ENCODE measurements at places on chromosomes 11 and 22.

GRCh38 chr11:2713661-2714462 is 14.1 kb upstream of the KCNQ1OT1 start:
- no peak for DNase-seq

DNA sequence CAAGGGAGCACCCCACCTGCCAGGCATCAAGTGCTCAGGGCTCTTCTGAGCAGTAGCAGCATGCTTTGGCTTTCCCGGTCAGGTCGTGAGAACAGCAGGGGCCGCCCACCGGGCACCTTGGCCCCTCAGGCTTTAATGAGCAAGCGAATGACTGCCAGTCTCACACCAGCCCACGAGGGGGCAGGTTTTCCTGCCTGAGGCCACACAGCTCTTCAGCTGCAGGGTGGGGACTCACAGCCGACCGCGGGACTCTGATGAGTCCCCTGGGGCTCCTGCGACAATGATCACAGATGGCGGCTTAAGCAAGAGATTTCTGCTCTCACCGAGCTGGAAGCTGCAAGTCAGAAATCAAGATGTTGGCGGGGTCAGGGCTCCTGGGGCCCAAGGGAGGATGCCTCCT is 14.3 kb upstream of the FGF19 start:
- DNase-seq = peak; percentile 92

DNA sequence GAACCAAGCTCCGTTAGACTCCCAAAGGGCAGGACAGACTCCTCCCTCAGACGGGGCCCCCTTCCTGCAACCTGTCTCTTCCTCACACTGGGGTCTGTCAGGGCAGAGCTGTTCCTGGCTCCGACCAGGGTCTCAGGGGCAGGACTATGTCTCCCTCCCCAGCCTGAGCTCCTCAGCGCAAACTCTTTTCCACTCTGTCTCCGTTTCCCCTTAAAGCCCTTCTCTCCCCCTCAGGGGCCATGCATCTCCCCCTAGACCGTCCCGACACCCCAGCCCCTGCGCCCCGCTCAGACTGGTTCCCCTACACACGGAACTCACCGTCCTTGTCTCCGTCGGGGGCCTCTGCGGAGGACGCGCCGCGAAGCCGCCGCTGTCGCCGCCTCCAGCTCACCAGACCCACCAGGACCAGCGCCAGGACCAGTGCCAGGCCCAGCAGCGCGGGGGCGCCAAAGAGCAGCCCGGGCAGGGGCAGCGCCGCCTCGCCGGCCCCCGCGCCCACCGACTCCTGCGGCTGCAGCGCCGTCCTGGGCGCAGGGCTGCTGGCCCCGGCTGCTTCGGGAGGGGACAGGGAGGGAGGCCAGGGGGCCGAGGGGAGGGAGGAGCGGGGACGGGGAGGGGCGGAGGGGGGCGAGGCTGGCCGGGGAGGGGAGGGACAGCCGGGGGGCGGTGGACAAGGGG is 684 bp downstream of the TNFRSF13C start:
- DNase-seq = peak; percentile 88

- DNase-seq = no peak
Observed at GRCh38 chr22:21766691-21767462, 31.3 kb upstream of the YPEL1 start.

DNA sequence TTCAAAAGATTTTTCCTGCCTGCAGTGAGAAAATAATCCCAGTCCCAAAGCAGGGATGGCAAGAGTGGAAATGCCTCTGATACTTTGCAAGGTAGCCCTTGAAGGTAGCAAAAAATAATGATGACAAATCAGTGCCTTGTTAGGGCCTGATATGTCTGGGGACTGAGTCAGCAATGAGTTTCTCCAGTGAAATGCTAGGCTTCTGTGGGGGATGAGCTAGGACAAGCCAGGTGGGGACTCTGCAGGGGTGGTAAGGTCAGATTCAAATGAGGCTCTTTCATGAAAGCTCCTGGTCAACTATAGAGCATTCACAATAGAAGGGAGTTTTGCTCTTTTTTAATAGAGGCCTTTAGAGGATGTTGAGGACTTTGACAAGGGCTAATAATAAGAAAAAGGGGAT is 77.7 kb downstream of the ME3 start:
- DNase-seq = no peak

GRCh38 chr22:36925388-36926290 is 12.2 kb downstream of the CSF2RB start:
- DNase-seq = no peak

DNA sequence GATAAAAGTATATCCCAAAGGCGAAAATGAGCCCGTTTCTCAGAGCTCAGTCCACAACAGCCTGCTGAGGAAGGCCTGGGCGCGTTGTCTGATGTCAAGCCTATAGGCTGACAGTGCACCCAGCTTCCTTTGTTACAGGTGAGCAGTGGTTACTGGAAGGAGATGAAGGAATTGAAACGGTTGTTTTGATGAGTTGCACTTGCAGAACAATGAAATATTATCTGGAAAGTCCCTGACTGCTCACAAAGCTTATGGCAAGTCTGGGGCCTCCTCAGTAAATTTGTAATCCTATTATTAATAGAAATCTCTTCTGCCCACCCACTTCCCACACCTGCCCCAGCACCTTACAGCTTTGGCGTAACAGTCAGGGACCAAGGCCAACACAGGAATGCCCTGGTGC is 77.8 kb downstream of the C11orf91 start:
- DNase-seq = no peak

DNA sequence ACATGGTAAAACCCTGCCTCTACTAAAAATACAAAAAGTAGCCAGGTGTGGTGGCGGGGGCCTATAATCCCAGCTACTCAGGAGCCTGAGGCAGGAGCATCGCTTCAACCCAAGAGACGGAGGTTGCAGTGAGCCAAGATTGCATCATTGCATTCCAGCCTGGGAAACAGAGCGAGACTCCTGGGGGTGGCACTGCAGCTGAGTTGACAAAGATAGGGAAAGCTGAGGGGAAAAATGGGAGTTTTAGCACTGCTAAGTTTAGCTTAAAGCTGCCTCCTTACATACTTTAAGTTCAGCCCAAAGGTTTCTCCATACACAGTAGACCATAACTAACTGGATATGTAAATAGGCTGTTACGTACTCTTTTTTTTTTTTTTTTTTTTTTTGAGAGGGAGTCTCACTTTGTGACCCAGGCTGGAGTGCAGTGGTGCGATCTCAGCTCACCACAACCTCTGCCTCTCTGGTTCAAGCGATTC is 9.0 kb upstream of the USP28 start:
- no peak for DNase-seq

DNA sequence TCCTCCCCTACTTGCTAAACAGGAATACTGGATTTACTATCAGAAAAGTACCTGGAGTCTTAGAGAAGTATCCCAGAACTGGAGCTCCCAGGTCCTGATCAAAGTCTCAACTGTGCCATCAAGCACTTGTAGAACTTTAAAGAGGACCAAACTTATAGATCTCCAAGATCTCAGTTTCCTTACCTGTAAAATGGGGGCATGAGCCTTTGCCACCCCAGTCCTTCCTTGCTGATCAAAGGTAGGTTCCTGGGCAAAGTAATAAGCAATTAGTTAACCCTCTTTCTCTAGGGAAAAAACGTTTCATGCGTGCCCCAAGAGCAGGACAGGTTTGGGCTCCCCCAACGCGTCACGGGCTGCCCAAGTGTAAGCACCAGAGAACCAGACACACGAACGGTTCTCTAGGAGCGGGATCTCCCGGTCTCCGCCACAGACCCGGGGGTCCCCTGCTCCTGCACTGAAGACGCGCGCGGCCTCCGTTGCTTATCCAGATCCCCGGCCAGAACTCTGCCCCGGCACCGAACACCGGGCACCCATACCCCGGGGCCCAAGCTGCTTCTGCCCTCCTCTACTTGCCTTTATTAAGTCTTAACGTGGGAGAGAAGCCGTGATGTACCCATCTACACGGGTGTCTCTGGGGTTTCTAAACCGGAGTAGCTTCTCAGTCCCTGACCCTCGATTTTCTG is 505 bp downstream of the ZNF214 start:
- DNase-seq = peak; percentile 44

DNA sequence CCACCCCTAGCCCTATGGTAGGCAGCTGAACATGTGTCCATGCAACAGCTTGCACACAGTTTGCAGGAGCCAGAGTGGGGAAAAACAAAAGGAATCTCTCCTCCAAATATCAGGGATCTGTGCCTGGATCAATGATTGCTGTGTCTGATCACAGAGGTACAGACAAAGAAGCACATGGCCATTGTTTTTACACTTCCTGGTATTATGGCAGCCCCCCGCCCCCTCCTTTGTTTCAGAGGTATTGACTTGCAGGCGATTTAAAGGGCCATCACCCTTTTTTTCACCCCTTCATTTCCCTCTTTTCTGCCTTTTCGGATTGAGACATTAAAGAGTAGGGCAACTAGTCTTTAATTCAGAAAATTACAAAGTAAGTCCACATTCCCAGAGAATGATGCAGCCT is 453.0 kb upstream of the LUZP2 start:
- DNase-seq = peak; percentile 32

DNA sequence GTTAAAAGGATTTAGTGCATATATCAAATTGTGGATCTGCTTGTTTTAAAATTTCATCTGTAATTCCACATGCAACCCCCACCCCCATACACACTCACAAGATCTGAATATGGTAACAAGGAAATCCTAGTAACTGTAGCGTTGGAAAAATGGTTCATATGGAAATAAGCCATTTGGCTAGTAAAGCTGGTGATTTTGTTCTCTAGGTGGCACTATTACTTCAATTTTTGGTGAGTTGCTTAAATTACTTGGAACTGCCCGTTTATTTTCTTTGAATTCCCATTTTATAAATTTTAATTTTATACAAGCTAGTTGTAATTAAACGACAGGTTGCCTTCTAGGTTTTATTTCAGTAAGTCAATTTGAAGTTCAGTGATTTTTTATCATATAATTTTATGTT is 5.3 kb downstream of the BDNF start:
- DNase-seq = no peak

- DNase-seq = no peak
Observed at GRCh38 chr11:94630221-94630620, 63.1 kb downstream of the PIWIL4 start.

- no peak for DNase-seq
Observed at GRCh38 chr11:87059596-87060390, 22.1 kb downstream of the TMEM135 start.

DNA sequence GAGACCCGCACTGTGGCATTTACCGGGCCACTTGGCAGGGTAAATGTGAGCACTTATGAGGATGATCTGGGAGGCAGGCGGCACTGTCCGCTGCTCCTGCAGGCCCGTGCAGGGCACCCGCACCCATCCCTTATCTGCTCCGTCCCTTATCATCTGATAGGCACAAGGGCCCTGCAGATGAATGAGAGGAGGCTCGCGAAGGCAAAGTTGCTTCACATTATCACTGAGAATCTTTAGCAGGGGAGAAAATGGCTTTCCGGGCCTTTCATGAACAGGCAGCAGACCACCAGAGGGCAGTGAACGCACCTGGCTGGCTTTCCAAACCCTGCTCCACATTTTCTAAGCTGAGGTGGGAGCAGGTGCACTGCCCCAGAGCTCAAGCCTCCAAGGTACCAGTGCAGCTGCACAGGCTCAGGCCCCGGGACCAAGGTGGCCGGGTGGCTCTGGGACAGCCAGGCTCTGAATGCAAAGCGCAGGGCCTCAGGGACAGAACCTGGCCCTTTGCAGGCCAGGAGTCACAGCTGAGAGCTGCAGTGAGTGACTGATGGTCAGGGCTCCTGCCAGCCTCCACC is 165.6 kb downstream of the SHANK2 start:
- DNase-seq = peak; percentile 78

DNA sequence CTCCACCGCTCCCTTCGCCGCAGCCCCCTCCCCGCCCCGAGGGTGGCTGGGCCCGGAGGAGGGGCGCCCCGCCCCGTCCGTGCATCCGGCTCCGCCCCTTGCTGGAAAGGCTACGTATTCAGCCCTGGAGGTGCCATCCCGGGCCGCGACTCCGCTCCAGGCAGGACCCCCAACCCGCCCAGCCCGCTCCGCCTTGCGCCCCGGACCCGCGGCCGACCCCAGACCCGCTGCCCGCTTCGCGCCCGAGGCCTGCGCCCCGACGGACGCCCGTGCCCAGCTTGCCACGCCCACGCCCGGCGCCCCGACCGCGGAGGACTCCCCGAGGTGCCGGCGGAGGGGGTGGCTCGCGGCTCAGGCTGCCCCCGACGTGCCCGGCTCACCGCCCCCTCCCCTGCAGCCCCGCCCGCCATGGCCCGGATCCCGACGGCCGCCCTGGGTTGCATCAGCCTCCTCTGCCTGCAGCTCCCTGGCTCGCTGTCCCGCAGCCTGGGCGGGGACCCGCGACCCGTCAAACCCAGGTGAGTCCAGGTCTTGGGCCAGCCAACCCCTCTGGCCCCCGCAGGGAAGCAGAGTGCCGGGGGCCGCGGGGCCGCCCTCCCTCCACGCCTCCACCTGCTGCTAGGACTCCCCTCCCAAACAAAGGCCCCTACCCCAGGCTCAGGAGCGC is at the start of gene ADM2:
Gene ADM2 (plus strand): TSS at position 104 of the 667 bp plus-strand sequence. CDS start 305 bp downstream, at position 409.
- DNase-seq = peak; percentile 94

Measured in iPS-NIHi11 (cell line).